ENCODE measurements at places on chromosomes 5 and 9. TPM values are rescaled to one million over a fixed set of nuclear protein-coding genes. Genes with fewer than 3 reads are reported as not detected.

The SUSD3 gene
- total RNA-seq: 57.9 TPM

- H3K36me3 ChIP-seq: no peaks in the 10 kb centered on the region
- no peaks in the 10 kb centered on the region for H3K4me1 ChIP-seq
These were observed 30.7 kb upstream of the COL15A1 start for GRCh38 chr9:98913044-98913443.

DNA sequence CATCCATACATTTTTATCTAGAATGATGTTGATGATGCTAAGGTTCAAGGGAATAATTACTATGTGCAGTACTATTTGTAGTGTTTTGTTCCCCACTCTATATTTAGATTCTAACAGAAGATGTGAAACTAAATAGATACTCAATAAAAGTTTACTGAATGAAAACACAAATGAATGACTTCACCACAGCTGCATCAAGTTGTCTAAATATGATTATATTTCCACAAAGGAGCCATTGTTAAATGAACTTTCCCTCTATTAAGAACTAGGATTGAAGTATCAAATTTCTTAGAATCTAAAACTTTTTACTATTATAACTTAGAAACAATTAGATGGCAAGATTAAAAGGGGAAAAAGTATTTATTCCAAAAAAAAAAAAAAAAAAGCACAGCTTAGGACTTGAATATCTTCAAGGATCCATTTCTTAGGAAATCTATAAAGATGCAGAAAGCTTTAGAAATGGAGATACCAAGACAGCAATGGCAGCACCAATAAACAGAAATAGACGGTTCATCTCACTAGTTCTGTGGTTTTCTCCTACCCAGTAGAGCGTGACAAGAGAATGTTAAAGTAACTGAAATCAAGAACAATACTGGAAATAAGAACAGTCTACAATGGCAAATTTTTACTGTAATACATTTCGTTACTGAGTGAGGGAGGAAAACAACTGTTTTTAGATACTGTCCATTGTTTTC, 347.6 kb downstream of the EBF1 start:
- peaks cover 4% of the 10 kb centered on the region for H3K4me1 ChIP-seq
- no peak overlapping the region for H3K27ac ChIP-seq
- no peak overlapping the region for H3K4me3 ChIP-seq
- no peak for DNase-seq
- peaks cover 10% of the 10 kb centered on the region for H3K27me3 ChIP-seq

GRCh38 chr5:9558319-9558965, 12.6 kb upstream of the SEMA5A start:
- H3K27ac ChIP-seq: no peak overlapping the region
- H3K4me3 ChIP-seq: no peak overlapping the region
- no peaks in the 10 kb centered on the region for H3K4me1 ChIP-seq
- H3K36me3 ChIP-seq: no peaks in the 10 kb centered on the region
- peaks cover 2% of the 10 kb centered on the region for H3K27me3 ChIP-seq
- DNase-seq: no peak

- peaks cover 7% of the 10 kb centered on the region for H3K27me3 ChIP-seq
- no peaks in the 10 kb centered on the region for H3K4me1 ChIP-seq
- no peak overlapping the region for H3K4me3 ChIP-seq
- no peaks in the 10 kb centered on the region for H3K36me3 ChIP-seq
- no peak overlapping the region for H3K27ac ChIP-seq
These were observed 324.0 kb downstream of the TLR4 start for GRCh38 chr9:118028225-118028624.

Measured in activated CD4-positive, alpha-beta T cell treated with anti-CD3 and anti-CD28 coated beads for 36 hours (primary cell).